ENCODE measurements at places on chromosomes 3 and 15.

GRCh38 chr3:184289426-184289938, 9.6 kb upstream of the PSMD2 start:
- DNase-seq = peak; percentile 79

- DNase-seq = no peak
These were observed 115.1 kb downstream of the SLCO3A1 start for GRCh38 chr15:91968610-91969009.

DNA sequence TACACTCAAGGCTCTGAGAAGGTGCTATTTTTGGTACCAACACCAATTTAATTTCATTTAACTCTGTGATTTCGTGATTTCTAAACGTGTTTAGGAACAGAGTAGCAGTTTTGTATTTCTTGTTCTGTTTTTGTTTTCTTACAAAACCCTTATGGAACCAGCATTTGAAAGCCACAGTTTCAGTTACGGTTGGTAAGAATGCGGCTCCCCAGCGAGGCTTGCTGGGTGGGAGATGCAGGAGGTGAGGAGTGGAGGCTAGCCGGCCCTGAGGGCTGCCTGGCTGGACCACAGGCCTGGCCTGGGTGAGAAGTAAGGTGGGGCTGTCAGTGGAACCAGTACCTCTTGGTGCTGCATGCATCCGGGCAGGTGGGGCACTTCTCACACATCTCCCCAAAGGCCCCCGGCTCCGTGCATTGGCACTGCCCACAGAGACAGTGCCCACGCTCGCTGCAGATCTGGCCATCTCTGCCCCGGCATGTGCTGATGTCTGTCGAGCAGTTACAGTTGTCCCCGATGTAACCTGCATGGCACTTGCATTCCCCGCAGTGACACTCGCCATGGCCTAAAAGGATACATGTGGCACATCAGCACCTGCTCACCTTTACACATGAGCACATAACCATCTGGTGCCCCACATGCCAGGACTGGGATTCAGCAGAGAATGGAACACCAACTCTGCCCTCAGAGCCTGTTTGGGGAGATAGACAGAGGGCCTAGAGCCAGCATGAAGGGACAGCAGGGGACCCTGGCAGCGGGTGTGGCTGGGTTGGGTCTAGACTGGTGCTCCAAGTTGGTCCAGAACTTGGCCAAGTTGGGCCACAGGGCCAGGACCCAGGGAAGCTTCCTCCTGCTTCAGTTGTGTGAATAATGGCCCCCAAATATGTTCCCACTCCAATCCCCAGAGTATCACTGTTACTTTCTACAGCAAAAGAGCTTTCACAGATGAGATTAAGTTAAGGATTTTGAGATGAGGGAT, 43.4 kb downstream of the UMPS start:
- no peak for DNase-seq

GRCh38 chr3:152797751-152798432, 37.0 kb upstream of the P2RY1 start:
- DNase-seq = no peak

GRCh38 chr3:135965129-135965505, 411 bp upstream of the PPP2R3A start:
- no peak for DNase-seq

DNA sequence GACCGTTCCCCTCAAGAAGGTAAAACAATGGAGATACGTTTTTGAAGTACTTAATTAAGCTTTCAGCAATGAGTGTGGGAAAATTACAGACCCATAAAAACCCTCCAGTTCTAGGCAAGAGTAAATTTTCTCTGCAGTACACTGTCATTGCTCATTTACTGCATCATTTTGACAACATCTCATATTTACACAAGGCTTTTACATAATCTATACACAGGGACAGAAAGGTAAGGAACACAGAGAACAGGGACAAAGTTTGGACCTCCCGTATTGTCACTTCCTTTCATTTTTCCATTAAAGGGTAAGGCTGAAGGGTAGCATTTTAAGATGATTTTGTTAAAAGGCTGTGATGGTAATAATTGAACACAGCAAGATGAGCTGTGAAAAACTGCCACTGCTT, 7.4 kb upstream of the HGD start:
- DNase-seq = no peak

DNA sequence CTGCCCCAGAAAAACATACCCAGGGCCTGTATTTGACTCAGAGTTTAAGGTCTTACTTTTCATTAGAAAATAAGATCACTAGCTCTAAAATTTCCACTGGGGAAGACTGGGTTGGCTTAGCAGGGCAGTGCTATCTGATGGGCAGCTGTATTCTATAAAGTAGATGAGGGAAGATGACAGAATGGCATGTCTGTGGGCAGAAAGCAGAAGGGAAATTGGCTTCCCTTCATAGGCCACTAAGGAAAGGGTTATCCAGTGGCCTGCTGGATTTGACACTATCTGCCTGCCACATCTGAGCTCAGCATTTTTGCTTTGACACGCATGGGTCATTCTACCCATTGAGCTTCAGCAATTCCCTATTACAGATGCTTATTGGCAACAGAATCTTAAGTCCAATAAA, 461.3 kb upstream of the RASGRP1 start:
- DNase-seq = no peak

DNA sequence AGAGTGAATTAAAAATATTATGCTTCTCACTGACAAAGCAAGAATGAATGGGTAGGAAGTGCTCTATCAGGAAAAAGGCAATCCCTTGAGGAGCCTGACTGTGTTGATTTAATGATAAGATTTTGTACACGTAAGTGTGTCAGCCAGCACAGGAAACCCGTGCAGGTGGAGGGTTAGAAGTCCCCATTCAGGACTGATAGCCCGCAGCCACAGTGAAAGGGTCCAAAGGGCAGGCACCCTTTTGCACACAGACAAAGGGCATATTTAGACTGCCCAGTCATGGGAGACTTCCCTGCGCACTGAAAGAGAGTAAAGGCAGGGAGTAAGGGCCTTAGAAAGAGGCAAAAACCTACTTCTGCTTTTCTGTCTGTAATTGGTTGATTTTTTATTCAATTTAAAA, 26.4 kb upstream of the SKIL start:
- no peak for DNase-seq

DNA sequence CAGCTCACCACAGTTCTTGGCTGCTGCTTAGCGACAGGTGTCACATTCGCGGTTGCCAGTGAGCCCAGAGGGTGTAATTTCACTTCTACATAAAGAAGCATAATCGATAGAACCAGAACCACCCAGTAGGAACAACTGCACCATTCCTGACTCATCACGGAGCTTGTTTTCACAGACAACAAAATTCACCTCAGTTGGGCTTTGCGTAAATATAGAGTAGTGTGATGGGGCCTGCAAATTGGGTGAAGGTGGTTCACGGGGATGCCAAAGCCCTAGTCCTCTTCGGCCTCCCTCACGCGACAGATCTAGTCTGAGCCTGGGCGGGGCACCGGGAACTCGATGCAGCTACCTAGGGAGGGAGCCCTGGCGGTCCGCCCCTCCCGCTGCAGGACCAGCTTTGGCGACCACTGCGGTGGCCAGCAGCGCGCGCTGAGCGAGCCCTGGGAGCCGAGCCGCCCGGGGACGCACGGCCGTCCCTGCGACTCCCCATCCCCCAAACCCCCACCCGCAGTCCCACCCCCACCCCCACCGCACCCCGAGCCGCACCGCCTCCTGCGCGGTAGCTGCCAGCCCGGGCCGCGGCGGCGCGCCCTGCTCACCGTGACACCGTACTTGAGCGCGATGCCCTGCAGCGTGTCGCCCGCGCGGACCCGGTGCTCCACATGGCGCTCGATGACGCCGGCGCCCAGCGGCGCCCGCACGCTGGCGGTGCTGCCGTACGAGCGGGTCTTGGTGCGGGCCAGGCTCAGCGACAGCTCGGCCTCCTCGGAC, 519 bp downstream of the LYSMD2 start:
- peak; percentile 69 for DNase-seq

DNA sequence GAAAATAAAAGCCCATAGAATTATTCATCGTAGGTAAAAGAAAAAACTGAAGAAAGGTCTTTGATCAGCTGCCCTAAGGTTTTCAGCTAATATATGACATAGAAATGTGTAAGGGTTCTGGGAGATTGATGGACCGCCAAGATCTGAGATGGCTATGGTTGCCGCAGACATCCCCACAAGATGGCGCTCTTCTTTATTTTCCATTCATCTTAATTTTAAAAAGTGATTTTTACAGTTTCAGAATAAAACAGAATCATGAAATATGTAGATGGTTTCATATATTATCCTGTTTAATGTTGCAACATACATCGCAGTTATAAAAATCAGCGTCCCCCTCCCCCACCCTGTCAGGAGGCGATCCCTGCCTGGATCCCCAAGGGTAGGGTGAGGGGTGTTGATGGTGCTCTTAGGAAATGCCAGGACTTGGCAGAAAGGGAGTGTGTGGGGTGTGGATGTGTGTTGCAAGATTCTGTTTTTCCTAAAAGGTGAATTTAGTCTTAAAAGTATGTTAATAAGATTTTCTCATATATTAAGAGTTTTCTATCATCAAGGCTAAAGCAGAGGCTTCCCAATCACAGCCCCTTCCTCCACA, 68.8 kb downstream of the ANXA2 start:
- DNase-seq = peak; percentile 33

GRCh38 chr15:65355988-65356353, 21.8 kb downstream of the IGDCC3 start:
- no peak for DNase-seq

GRCh38 chr3:115141033-115141757, 5.9 kb downstream of the ZBTB20 start:
- DNase-seq = no peak

DNA sequence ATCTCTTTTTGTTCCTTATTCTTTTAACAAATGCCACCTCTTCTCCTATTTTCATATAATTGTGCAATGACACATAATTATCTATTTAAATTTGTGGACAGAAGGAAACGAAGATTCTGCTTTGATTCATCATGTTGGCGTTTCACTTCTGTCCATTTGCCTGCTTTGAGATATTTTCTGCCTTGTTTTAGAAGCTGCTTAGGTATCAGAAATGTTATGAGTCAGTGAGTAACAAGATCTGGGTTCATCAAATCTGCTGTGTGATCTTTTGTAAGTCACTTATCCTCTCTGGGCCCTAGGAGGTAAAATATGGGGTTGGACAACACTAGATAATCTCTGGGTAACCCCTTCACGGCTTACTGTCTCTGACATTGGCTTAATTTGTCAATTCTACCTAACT, 7.3 kb upstream of the MINDY4B start:
- DNase-seq = no peak

DNA sequence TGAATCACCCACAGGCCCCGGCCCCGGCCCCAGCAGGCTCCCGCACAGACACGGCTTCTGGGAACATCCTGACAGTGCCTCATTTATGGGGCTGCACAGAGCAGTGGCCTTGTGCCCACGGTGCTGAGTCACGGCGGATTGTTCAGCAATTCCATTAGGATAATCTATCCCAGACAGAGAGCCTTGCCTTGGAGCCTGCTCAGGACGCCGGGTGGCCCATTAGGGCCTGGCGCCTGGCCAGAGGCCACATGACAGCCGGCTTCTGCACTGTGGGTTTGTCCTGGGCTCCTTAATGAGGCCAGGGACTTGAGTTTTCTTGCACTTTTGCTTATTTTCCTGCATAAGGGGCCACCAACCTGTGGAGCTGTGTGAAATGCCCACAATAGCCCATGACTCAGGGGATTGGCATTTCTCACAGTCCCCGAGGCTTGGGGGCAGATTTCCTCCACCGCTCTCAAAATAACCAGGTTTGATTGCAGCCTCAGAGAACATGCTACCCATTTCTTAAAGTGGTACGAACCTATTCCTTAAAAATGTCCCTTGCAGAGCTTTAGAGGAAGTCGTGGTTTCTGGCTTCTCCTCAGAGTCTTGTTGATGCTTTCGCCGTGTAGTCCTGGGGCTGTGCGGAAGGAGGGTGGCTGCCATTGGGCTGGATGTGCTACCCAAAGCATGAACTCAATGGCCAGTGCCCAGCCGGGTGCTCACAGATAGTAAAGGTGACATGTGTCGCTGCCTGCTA, 19.0 kb downstream of the SYNM start:
- DNase-seq = no peak

GRCh38 chr15:25810631-25811091, 52.5 kb downstream of the ATP10A start:
- peak; percentile 25 for DNase-seq

- DNase-seq = no peak
These were observed 11.0 kb upstream of the FILIP1L start for GRCh38 chr3:100125161-100125938.

- DNase-seq = no peak
These were observed 47.3 kb downstream of the KLF13 start for GRCh38 chr15:31373970-31374369.

- DNase-seq = peak; percentile 75
These were observed 20.9 kb downstream of the CD276 start for GRCh38 chr15:73704869-73705645.

DNA sequence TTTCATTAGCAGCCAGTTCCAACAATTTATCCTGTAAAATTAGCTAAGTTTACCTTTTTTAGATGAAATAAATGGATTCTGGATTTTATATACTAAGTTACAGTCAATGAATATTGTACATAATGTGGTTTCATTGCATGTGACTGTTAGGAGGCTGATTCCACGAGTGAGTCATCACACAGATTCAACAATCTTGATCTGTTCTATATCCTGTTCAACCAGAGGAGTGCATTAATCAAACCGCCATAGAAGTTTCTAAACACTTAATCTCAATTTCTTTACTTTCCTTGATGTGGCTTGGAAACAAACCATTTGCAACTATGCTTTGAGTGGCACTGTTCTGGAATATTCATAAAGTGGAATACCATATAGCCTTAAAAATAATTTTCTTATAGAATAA, 15.3 kb downstream of the DNAJC13 start:
- no peak for DNase-seq

DNA sequence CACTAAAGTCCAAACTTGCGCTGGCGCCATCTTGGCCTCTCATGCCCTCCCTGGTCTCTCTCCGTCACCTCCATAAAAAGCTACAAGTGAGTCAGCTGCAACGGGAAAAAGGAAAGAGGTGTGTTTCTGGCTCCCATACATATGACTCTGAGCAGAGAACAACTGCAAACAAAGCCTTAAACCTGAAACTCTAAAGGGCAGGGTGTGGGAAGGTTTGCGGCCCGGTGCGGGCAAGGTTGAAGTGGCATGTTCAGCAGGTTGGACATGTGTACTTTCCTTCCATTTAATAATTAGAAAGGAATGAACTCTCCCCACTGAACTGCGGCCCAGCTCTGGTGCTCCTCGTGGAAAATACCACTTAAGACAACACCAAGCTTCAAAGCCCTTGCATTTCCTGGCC, 59.0 kb upstream of the PPARG start:
- DNase-seq = no peak

DNA sequence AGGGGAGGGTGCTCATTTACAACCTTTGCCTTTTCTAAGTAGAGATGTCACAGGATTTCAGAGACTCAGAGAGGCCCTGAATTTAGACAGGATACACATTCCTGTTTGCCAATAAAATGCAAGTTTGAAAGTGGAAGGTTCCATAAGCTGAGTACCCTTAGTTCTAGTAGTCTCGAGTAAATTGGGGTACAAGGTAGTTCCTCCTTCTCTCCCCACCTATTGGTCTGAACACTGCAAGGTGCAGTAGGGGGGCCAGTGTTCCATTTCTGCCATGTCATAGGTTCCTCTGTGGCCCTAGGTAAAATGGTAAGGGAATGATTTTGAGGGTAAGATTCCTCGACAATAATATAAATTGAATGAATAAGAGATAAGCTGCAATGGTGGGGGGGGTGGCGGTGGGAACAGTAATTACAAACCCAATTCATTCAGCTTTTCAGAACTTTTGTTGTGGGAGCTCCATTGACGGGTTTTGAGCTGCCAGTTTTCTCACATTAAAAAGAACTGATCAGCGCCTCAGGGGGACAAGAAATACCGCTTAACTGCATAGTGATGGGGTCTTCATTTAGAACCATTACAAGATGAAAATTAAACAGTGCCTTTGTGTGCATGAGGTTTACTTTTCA, 5.9 kb downstream of the SOX2 start:
- no peak for DNase-seq

GRCh38 chr15:66651913-66652642, 50.0 kb upstream of the SMAD6 start:
- no peak for DNase-seq

- no peak for DNase-seq
These were observed 330.3 kb upstream of the CTNNB1 start for GRCh38 chr3:40869013-40869412.
